ENCODE measurements at places on chromosomes 3 and 15.

DNA sequence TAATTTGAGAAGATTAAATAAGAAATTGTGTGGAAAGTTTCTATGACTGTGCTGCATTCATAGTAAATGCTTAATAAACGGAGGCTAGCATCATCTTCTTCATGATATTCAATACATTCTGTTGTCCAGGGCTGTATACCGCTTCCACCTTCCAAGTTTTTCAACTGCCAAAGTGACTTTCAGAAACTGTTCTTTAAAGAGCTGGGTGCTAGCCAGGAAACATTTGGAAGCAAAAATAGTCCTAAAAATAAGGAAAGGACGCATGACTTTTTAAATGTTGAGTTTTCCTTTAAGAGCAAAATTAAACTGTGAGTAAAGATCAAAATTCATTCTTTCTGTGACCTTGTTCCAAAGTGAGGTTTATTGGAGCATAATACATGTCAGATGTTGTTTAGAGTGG is 9.4 kb upstream of the ERC2 start:
- DNase-seq: no peak

DNA sequence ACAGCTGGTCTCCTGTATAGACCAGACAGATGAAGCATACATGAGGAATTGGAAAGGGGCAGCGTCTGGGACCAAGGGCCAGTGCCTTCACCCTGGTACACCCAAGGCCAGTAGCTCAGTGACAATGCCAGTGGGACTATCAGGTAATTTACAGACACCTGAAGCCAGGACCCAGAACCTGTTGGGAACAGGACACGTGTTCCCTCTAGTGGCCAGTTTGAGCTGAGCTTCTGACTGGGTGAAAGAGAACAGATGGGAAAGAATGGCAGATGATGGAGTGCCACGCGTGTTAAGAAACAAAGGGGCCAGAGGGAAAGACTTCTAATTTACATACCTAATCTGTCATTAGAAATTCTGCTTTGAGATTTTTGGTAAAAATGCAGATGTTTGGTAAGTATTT is 5.1 kb upstream of the SLC25A38 start:
- no peak for DNase-seq

GRCh38 chr3:149091983-149092382 is 5.7 kb upstream of the HLTF start:
- DNase-seq: no peak

DNA sequence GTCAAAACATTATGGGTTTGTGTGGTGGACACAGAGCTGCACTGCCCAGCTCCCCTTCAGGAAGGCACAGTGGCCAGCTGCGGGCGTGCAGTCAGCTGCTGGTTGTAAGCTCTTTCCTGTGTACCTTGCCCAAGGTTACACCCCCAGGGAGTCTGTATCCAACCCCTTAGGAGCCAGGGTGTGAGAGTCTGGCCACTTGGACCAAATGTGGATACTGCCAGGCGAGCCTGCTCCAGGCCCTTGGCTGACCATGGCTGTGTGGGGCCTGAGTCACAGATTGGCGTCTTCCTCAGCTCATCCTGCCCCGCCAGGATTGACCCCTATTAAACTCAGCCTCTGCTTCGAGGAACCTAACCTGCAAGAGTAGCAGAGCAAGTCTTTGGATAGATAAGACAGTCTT is 56.9 kb downstream of the ABHD5 start:
- DNase-seq: no peak

DNA sequence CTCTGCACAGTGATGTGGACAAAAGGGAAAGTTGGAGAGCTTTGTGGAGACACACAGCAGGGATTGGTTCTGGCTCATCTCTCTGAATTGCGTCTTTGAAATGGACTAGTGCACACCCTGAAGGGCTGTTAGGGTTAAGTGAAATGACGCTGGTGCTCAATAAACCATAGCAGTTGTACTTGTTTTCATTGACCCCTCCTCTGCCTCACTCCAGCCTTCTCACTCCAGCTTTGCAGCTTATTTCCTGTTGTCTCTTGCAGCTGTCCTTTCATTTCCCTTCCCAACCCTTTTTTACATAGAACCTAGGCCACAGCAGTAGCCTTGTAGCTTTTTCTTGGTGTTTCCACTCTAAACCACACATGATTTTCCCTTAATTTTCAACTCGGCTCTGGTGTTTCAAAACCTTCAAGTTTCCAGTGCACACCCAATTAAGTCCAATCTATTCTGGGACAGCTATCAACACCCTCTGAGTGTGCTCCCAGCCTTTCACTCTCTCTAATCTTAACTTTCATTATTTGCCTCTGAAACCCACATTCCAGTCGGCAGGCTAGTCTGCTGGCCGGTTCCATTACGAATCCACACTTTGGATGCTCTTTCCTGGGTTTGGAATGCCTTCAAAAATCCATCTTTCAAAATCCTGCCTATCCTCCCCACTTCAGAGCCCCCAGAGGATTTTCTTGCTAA is 6.4 kb downstream of the C3orf52 start:
- DNase-seq: no peak

DNA sequence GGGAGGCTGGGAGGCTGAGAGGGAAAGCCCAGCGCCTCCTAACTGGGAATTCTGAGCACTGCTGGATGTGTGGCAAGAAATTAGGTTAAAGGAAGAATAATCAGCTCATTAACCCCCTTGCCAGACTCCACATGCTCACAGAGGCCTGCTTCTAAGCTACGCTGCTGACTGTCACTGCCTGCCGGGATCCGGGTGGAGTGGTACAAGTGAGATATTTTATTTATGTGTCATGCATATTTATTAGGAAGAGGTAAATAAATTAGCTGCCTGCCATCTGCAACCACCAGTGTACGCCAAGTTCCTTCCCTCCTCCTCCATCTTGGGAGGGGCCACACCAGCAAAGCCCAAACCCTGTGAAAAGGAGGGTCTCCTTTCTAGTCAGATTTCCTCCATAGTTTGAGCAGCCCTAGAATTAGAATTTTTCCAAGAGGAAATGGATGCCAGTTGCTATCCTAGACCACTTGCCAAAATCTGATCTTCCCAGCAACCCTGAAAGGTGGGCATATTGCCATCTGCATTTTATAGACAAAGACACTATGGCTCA is 43.5 kb upstream of the GRIP2 start:
- DNase-seq: no peak

- DNase-seq: peak; percentile 70
These were observed 20.7 kb upstream of the POC1A start for GRCh38 chr3:52174896-52175295.

DNA sequence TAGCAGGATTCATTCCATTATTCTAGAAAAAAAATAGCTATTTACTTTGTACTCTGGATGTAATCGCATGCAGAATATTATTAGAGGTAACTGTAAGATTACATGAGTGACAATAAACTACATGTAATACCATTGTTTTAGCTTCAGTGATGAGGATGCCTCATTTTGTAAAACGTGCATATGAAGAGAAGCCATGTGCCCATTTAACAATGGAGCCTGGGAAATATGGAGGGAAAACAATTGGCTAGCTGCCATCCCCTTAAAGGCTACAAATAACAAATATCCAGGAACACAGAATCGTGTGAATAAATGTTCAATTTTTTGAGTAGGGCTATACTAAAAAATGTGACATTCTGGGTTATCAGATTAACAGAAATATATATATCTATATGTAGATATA is 151.1 kb downstream of the SAMMSON start:
- no peak for DNase-seq

- peak; percentile 89 for DNase-seq
These were observed 52.2 kb downstream of the TP53BP1 start for GRCh38 chr15:43440721-43441281.

DNA sequence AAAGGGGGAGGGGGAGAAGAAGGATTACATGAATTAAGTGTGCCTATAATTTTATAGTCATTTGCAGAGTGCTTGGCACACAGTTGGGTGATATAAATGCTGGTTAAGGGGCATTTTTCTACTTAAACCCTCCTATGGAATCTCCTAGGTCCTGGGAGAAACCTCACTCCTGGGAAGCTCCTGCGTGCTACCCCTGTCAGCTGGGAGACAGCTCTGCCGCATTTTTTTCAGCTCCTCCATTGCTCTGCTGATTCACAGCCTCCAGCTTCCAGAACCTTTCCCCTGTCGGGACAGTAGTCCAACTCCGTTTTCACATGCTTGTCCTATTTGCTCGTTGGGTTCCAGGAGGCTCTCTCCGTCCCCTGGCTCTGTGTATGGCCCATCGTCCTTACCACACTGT is 59.2 kb downstream of the CHRD start:
- DNase-seq: no peak

- DNase-seq: no peak
These were observed 3.4 kb downstream of the PLXNB1 start for GRCh38 chr3:48426401-48426909.

DNA sequence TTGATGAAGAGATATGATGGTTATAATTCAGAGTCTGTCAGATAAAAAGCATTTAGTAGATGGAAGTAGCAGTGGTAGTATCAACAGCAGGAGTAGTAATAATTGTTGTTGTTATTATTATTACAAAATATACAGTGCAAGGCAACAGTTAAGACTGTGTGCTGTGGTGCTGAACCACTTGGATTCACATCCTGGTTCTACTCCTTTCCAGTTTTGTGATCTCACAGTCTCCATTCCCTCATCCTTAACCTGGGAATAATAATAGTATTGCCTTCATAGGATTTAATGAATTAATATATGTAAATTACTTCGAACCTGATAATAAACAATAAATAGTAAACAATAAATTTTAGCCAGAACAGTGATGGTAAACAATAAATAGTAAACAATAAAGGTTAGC is 37.1 kb upstream of the TSC22D2 start:
- no peak for DNase-seq

DNA sequence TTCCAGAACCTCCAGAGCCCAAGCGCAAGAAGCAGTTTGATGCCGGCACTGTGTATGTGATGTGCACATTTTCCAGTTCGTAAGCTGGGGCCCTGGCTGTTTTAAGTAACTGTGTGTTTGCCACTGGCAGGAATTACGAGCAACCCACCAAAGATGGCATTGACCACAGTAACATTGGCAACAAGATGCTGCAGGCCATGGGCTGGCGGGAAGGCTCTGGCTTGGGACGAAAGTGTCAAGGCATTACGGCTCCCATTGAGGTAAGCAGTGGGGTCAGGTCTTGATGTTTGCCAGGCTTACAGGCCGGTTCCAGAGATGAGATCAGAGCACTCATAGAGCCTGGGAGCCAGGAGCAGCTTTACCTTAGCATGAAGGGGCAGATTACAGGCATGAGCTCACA is 28.4 kb downstream of the RBM5 start:
- DNase-seq: no peak

- DNase-seq: no peak
These were observed 65.6 kb downstream of the ZBTB20 start for GRCh38 chr3:115081444-115081843.

DNA sequence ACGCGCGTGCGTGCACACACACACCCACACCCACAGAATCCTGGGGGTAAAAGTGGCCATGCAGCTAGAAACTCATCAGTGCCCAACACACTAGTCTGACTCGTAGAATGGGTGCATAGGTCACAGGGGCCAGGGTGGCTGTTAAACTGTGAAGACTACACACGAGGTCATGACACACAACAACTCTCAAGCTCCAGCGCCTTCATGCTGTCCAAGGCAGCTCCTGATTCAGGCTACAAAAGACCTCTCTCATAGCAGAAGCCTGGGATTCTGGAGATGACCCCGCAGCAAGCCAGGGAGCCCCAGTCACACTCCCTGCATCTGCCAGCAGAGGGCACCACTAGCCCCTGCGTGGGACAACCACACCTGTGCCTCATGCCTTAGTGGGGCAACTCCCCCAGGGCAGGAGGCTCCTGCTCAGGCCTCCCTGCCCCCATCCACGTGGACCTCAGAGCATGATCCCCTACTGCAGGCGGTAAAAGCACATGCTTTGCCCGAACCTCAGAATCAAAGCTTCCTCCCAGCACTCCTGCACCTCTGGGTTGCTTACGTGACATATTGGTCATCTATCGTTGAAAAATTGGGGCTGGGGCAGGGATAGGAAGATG is 93.1 kb downstream of the LRIG1 start:
- DNase-seq: peak; percentile 35

GRCh38 chr3:66236281-66236680 is 15.5 kb downstream of the SLC25A26 start:
- no peak for DNase-seq

DNA sequence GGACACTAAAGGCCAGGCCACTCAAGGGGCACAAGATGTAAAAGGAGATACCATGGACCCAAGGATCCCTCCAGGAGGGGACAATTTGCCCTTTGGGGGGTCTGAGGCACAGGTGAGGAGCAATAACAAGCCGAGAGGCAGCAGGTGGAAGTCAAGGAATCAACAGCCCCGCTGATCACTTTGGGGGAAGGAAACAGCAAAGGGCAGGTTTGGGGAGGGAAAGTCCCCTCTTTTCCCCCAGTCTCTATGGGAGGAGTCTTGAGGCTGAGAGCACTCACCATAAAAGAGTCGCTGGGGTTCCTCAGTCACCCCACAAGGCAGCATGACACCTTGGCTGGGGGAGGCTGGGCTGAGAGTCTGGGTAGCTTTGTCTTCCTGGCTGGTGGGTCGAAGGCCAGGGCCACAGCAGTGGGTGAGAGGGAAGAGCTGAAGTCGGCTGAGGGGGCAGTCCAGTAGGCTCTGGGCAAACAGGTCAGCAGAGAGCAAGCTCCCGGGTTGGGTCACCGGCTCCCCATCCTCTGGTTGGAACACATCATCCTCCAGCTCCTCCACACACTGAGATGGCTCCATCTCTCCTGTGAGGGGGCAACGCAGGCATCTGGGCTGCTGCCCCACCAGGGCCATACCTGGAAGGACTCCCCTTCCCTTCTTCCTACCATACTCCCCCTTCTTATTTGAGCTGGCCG is 3.0 kb downstream of the BMF start:
- DNase-seq: no peak

DNA sequence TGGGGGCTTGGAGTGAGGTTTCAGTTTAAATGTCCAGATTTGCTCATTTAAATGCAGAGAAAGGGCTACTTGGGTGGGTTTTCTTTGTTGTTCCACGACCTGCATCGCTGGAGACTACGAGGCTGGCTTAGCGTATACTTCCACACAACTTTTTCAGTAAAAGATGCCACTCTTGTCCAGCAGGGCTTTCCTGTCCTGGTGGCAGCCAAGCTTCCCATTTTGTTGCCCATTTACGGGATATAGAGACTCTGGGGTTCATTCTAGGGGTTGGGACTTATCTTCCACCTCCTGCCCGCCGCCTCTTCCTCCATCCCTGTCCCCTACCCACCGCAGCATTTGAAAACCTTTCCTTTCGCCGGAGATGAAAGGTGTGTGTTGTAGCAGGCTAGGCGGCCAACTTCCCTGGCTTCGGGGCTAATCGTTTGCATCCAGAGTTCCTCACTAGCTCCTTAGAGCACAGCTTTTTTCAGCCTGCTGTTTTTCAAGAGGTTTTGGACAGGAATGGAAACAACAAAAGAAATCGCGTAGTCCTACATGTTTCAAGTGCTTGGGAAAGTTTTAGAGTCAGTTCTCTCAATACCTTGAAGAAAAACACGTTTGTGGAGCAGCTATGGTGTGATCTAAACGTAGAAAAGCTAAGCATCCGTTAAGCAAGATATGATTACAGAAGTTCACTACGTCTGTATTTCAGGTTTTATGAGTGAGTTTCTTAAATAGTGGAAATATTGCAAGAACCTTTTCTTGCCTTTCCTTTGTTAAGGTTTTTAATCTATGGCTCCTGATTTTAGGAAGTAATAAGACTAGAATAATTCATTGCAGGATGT is 843 bp downstream of the CHRNA5 start:
- peak; percentile 11 for DNase-seq
